ENCODE measurements at places on chromosomes 11 and 22. TPM values are rescaled to one million over a fixed set of nuclear protein-coding genes. Genes with fewer than 3 reads are reported as not detected.

HOATZ gene
- not detected for total RNA-seq

P2RX6 gene
- 4.5 TPM for total RNA-seq

TSPAN32 gene
- total RNA-seq, result not detected

ANO3 gene
- total RNA-seq, result 0.23 TPM

KDM4E gene
- total RNA-seq, result not detected

CARD18 gene
- not detected for total RNA-seq

SMIM35 gene
- not detected for total RNA-seq

BCL2L13 gene
- 77.9 TPM for total RNA-seq

MS4A7 gene
- total RNA-seq, result not detected

SNX32 gene
- 1.8 TPM for total RNA-seq

SDF2L1 gene
- total RNA-seq, result 35.6 TPM

TMPRSS4 gene
- not detected for total RNA-seq

MARK2 gene
- total RNA-seq, result 12.6 TPM

C11orf86 gene
- total RNA-seq, result 0.30 TPM

TMEM132A gene
- total RNA-seq, result 163 TPM

OR2AG2 gene
- total RNA-seq, result 0.28 TPM

CHADL gene
- 3.0 TPM for total RNA-seq

MTMR3 gene
- 41.6 TPM for total RNA-seq

HMGXB4 gene
- 17.5 TPM for total RNA-seq

GAL gene
- total RNA-seq, result 0.59 TPM

TPST2 gene
- total RNA-seq, result 66.4 TPM

SAA2 gene
- total RNA-seq, result 0.30 TPM

OR52E1 gene
- not detected for total RNA-seq

PRRG4 gene
- total RNA-seq, result under 0.01 TPM

PRR5L gene
- 23.2 TPM for total RNA-seq

MUC5AC gene
- total RNA-seq, result not detected

MRGPRX3 gene
- total RNA-seq, result not detected

VSIG10L2 gene
- total RNA-seq, result not detected
